Uterus (tissue), 4 donors: ENCODE measurements at places on chromosomes 6 and 20. TPM values are rescaled to one million over a fixed set of nuclear protein-coding genes. Genes with fewer than 3 reads are reported as not detected.

- no peaks in the 10 kb centered on the region for H3K4me1 ChIP-seq
- no peak for DNase-seq
- H3K4me3 ChIP-seq: no peak overlapping the region
- no peaks in the 10 kb centered on the region for H3K27me3 ChIP-seq
These were observed 27.5 kb upstream of the MARCKS start for GRCh38 chr6:113829696-113830045.

DNA sequence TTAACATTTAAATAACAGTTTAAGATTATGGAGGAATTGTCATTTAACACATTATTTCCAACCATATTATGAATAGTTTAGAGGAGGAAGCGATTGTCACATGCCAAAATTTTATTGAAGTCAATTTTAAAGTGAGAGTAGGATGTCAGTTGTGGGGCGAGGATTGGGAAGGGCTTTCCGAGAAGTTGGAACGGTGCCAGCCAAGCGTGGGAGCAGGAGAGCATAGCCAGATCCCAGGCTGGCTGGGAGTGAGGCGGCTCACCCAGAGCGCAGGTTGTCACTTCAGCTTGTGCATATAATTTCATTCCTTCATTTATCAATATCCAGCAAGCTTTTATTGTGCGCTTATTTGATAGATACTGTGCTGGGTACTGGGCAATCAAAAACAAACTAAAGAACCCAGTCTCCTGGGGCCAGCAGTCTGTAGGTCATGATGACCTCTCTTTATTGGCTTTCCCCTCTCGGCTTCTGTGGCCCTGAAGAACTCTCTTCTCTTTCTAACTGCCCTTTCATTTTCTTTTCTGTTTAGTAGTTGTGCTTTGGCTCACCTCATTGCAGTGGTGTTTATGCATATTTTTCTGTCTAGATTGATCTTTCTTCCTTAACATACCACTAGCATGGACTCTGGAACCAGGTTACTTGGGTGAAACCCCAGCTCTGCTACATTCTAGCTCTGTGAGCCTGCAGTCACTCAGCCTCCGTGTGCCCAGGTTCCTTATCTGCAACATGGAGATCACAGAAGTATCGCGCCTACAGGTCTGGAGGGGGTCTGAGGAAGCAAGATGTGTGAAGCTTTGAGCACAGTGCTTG is 6.4 kb downstream of the CEP43 start:
- H3K4me3 ChIP-seq: no peak overlapping the region
- DNase-seq: peak; percentile 61
- H3K27ac ChIP-seq: peak overlapping the region; percentile 13
- H3K4me1 ChIP-seq: peaks cover 6% of the 10 kb centered on the region
- no peaks in the 10 kb centered on the region for H3K27me3 ChIP-seq
- no peaks in the 10 kb centered on the region for H3K36me3 ChIP-seq

DNA sequence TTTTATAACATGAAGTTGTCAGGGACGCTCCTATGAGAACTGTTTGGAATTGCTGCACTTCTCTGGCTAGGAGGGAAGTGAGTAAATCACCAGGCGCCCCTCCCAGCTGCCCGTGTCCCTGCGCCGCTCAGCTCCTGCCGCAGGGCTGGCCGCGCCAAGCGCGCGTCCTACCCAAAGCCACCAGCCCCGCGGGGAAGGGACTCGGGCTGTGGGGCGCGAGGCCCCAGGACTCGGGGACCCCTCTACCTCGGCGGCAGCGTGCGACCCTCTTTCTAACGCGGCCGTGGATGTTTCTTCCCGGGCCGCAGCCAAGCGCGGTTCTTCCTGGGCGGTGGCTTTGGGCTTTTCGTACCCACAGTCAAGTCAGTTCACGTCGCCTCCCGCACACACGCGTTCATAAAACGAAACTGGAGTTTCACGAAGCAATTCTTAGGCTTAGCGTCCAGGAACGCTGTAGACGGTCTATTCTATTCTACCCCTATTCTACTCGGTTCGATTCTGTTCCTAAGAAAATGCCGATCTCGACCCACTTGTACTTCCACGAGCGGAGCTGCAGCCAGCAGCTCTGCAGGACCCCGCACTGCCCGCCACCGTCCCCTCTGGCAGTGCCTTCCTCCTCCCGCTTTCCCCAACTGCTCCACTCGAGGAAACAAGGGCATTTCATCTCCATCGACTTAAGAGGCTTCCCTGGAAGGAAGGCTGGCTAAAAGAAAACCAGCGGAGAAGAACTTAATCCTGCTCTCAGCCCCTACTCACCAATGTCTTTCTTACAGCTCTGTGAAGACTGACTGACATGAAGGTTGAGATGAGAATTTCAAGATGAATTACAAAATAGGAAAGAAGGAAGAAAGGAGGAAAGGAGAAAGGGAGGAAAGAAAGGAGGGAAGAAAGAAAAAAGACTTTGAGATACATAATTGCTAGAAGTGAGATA is 15.4 kb downstream of the FOXC1 start:
- no peak overlapping the region for H3K27ac ChIP-seq
- DNase-seq: no peak
- H3K36me3 ChIP-seq: no peaks in the 10 kb centered on the region

NXT1 gene
- 30.9 TPM for total RNA-seq

BTN1A1 gene
- 0.07 TPM for total RNA-seq

OR12D1 gene
- total RNA-seq: not detected

RBPJL gene
- not detected for total RNA-seq
